ENCODE measurements at places on chromosomes 2 and 18.

GRCh38 chr2:199861132-199861774 is 10.3 kb upstream of the FTCDNL1 start:
- DNase-seq, result no peak

DNA sequence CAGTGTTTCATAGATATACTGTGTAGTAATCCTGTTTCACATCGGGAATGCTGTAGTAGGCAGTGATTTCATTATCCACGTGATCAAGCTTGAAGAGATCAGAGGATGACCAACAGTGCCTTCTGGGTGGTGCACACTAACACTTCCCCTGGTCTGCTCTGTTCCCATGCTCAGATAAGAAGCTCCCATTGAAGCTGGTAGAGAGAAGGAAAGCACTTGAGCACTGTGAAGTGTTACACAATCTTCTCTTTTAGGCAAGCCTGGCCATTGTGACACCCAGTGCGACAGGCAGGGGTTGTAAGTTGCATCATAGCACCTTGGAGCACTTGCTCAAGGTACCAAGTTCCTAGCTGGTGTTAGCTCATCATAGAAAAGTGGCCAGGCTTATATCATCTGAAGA is 30.6 kb upstream of the GPD2 start:
- DNase-seq, result no peak

GRCh38 chr2:66490588-66491001 is 55.7 kb downstream of the MEIS1 start:
- DNase-seq, result no peak

DNA sequence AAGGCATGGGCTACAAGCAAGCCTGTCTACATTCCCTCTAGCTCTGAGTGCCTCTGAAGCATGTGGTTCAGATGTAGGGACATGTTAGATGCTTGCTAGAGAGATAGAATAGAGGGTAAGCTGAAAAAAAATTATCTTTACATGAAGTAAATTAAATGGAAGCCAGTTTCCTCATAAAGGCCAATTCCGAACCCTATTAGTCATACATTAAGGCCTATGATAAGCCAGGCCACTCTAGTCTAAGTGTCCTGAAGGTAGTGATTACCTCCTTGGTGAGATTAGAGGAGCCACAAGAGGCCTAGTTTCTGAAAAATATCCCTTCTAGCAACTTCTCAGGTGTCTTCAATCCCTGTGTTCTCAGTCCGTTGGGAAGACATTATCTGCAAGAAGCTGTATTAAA is 72.4 kb upstream of the NPAS2 start:
- DNase-seq, result no peak

- no peak for DNase-seq
These were observed 4.0 kb downstream of the MYO5B start for GRCh38 chr18:50190926-50191325.

GRCh38 chr2:176960061-176960460 is 252.5 kb upstream of the HNRNPA3 start:
- DNase-seq, result no peak

DNA sequence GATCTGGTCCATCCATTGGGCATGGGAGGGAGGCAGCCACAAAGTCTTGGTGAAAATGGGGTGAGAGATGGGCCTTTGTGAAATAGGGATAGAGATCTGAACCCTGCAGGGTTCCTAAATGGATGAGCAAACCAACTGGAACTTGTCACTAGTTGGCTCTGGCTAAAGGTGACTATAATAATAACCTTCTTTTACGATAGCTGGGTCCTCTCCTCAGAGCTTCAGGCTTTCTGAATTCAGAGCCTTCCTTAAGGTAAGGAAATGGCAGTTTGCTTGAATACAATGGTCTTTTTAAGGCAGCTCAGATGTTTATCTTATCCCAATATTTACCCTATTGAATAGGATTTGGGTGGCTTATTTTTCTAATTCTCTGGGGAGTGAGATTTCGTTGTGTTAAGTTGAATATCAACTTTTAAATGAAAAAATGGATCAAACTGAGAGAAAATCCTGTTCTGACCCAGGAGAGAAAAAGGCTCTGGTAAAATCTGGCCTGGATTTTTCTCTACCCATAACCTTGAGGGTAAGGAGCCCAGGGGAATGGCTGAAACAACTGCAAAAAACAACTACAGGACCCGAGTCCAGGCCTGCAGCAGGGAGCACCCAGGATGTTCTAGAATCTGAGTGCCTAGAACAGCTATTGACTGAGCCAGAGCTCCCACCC is 61.1 kb upstream of the CXCR4 start:
- no peak for DNase-seq
